A673 (cell line): ENCODE measurements at places on chromosomes 1 and 21.

GRCh38 chr1:151718011-151718431 lies 1.4 kb upstream of the CELF3 start:
- DNase-seq = no peak

DNA sequence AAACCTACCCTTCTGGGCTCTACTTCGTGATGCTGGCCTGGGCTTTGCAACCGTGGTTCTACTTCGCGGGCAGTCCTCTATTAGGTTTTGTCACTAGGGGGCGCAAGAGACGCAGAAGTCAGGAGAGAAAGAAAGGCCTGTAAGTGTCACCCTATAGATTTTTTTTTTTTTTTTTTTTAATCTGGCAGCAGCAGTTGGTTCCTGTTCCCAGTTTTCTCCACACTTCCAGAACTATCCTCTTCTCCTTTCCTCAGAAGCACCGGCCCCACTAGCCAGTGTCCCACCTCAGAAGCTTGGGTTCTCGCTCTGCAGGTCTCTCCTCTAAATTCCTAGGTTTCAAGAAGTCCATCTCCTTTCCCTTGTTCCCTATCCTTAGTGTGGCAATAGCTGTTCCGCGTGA lies 9.1 kb upstream of the LCE2D start:
- DNase-seq = peak; percentile 76

- DNase-seq = no peak
Measured at GRCh38 chr1:216531263-216532239, 108.3 kb upstream of the USH2A start.

DNA sequence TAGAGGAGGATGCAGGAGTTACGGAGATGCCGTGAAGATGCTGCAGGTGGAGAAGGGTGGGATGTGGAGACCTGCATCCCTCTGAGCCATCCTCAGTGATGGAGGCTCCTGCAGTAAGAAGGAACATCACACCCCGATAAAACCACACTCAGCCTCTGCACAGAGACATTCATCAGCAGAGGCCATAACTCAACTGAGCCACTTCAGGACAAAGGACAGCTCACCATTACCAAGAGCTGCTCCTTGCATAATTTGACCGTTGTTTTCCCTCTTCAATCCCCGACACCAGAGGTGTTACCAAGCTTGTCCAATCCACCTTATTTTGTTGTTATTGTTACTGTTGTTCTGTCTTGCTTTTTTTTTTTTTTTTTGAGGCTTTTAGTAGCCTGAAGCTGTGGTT lies 543.9 kb downstream of the AJAP1 start:
- no peak for DNase-seq

GRCh38 chr1:58699011-58699762 lies 675 bp downstream of the MYSM1 start:
- no peak for DNase-seq

DNA sequence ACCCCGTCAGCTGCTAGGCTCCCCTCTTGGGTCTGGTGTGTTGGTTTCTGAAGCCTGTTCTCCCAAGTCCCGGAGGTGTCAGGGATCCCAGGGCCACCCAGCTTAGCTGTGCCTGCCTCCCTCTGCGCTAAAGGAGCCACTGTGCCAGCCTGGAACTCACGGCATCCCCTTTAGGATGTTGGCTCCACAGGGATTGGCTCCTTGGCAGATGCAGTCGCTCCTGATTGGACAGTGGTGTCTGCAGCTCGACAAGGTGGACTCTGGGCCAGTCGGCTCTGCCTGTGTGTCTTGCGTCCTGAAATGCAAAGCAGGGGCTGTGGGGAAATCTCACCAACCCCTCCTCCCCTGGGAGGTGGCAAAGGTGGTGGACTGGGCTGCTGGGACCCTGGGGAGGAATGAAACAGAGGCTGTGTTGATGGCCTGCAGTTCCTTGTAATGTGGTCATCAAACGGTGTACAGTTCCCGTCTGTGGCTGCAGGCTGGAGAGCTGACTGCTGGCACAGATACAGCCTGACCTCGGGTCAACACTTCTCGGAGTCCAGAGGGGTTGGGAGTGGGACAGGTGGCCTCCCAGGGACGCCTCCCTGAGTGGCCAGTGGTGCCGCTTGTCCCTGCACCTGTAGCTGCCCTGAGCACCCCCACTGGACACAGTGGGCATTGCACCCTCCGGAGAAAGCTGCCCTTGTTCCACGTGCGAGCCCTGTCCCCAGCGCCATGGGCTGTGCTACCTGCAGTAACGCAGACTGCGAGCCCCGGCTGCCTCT lies 11.5 kb upstream of the KCNAB2 start:
- peak; percentile 42 for DNase-seq

DNA sequence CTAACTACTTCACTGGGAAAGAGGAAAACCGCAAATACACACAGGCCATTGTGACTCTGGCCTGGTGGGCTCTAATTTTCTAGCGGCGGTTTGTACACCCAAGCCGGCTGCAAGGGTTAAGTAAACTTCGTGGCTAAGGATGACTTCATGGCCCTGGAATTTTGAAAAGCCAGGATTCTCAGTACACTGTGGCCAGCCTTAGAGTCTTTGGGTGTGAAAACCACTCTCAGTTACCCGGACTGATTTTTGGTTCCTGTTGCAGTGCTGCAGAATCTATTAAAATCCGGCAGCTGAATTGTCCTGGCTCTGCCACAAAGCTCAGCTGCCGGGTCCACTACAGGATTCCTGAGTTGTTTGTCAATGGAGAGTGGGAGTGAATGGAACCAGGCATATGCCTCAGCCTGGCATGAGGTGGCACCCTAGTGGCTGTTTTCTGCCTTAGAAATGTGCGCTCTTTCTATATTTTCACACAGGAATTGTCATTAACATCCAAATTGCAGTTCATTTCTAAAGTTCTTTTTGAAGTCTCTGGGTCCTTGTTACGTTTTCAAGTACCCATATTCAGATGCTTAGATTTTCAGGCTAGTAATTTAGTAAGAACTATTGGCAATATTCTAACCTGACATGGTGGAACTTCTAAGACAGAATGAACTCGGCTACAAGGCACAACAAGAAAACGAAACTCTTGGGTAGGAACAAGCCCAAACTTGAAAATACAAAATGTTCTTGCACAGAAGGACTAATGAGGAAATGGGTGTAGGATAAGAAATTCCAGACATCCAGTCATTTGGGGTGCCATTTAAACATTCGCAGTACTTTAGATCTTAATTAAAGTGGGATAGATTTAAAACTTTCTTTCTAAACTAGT lies 255.9 kb downstream of the NFIA start:
- peak; percentile 87 for DNase-seq

DNA sequence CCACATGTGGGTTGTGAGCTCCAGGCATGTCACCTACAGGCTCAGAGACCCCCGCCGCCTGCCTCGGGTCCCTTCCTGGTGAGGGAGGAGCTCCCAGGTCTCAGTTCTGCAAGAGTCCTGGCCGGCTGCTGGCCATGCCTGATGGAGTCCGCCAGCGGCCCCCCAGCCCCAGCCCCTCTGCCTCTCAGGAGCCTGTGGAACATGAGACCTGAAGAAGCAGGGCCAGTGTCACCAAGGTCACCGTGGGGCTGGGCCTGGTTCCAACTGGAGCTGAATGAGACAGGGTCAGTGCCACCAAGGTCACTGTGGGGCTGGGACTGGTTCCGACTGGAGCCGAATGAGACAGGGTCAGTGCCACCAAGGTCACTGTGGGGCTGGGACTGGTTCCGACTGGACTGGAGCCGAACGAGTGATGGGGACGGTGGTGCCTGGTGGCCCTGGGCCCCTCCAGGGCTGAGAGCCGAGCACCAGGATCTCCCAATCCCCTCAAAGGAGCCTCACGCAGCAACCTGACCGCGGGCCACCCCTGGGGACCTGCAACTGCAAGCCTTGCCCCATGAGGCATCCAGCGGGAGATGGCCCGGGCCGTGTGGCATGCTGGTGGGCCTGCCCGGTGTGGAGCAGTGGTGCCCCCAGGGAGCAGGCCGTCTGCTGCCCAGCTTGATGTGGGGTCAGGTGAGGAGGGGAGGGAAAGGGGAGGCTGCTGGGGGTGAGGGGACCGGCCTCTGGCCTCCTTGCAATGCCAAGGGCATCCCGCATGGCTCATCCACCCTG lies 14.5 kb upstream of the PTTG1IP start:
- DNase-seq = no peak

DNA sequence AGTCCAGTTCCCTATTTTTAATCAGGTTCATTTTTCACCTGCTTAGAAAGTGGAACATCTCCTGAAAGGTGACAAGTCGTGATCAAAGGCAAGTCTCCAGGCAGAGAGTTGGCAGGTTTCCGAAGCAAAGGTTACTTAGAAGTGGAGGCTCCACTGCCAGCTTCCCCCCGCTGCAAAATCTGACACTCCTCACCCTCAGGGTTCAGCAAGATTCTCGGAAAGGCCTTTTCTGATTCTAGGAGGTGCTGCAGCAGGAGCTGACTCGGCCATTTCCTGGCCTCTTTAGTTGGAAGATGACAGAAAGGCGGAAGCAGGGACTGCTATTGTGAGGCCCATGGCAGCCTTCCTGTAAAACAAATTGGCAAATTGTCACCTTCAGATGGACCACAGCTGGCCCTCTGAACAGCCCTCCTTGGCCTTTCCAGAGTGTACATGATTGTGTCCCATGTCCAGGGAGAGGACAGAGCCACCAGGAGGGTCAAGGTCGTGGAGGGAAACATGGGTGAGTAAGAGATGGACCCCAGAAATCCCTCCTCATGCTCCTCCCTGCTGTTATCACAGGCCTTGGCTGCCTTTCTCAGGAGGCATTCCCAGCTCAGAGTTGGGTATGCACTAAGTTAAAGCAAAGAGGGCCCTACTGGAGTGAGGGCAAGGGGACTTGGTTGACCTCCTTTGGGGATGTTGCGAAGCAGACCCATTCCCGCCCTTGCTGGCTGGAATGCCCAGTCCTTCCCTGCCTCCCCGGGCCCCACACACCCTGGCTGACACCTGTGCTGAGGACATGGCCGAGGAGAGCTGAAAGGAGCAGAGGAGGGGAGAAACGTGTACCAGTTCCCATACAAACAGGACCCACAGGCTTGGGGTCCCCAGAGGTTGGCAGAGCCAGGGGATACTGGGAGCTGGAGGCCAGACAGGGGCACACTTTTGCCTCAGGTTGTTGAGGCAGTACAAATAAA lies 115.5 kb upstream of the IRF2BP2 start:
- DNase-seq = no peak

DNA sequence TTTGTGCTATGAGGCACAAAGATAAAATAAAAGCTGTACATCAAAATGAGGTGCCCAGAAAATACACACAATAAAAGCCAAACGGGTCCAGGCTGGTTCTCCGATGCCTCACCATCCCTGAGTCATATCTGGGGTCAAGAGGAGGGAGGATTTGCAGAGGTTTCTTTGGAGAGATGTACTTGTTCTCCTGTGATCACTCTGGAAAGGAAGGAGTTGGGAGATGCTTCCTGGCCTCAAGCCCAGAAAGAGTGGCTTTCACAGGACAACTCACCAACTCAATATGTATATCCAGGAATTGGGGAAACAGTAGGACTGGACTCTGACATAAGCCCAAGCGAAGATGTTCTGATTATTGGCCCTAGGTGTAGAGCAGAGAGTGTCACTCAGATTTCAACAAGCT lies 51.9 kb downstream of the DIPK1A start:
- no peak for DNase-seq

DNA sequence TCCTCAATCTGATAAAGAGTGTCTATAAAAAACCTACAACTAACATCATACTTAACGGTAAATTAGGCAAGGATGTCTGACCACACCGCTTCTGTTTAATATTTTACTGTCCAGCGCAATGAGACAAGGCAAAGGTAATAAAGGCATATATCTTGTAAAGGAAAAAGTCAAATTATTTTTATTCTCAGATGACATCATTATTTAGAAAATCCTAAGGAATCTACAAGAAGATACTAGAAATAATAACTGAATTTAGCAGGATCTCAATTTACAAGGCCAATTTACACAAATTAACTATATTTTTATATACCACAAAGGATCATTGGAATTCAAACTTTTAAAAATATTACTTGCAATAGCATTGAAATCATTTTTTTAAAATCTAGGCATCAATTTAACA lies 29.4 kb downstream of the GJA4 start:
- DNase-seq = no peak

DNA sequence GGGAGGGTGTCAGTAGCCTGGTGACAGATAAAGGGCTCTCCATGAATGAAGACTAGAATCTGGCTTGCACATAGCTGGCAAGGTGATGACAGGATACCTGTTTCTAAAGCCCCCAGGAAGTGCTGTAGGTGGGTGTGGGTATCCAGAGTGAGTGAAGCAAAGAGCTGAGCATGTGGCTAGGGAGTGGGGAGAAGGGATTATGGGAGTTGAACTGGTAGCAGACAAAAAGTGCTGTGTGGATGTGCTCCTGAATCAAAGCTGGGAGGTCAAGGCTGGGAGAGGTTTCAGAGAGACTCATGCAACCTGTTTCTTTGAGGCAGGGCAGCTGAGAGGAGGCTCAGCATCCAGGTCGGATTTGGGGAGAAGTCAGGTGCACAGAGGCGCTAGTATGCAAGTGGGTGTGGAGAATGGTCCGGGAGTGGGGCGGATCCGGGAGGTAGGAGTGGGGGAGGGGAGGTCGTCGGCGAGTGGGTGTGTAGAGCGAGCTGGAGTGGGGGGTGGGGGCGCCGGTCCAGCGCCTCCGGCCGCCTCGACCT lies 600 bp downstream of the ASTN1 start:
- DNase-seq = no peak

DNA sequence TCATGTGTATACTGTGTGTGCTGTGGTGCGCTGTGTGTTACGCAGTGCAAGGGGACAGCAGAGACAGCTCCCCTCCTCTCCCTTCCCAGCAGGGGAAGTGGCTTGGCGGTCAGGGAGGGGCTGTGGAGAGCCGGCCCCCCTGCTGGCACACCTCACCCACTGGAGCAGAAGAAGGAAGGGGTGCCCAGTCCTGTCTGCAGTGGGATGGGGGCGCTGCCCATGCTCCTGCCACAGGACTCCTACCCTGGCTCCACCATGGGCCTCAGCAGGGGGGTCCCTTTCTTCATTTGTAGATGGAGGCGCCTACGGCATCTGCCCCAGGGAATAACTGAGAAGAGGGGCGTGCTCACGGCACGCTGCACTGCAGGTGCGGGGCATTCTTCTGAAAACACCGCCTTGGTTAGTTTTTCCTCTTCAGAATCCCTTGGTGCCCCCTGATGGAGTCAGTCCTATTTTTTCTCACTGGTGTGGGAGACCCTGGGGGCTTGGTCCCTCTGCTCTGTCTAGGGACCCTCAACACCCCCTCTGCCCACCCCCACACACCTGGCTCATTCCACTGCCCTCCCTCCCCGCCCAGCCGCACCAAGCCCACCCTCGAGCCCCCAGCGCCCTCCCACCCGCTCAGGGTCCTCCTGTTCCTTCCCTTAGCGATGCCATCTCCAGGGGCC lies 13.8 kb upstream of the LDLRAP1 start:
- no peak for DNase-seq

DNA sequence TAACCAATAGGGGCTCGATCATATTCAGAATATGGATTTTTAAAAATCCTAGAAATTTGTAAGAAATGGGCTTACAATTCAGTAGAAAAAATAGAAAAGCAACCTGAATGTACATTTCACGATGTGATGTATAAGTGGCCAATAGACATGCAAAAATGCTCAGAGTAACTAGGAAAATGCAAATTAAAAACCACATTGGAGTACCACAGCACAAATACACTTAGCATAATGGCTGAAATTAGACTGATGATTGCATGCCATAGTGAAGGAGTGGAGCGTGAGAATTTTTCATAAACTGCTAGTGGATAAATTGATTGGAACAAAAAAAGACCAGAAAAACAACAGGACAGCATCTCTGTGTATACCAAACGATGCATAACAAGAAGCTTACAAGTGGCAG lies 102.3 kb downstream of the DYRK1A start:
- no peak for DNase-seq
